ENCODE measurements at places on chromosomes 12 and 14. TPM values are rescaled to one million over a fixed set of nuclear protein-coding genes. Genes with fewer than 3 reads are reported as not detected.

GRCh38 chr14:90999299-90999698 is 61.1 kb downstream of the RPS6KA5 start:
- DNase-seq: peak; percentile 72

- no peak for DNase-seq
These were observed 352 bp downstream of the PHB2 start for GRCh38 chr12:6970096-6970527.

Gene OR10G3
- not detected for total RNA-seq

DNA sequence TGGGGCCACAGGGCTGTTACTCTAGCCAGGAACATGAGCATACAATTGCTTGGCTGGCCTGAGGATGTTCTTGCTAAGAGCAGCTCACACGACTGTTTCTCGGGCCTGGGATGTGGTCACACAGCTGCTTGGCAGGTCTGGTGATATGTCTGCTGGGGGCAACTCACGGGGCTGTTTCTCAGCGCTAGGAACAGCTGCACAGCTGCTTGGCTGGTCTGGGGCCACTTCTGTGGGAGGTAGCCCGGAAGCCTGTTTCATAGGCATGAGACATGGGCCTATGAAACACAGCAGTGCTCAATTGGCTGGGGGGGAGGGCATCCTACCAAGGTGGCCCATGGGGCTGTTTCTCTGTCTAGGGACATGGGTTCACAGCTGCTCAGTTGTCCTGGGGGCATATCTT is 73.4 kb upstream of the DDHD1 start:
- DNase-seq: no peak

- no peak for DNase-seq
These were observed 141.9 kb downstream of the CHST11 start for GRCh38 chr12:104598342-104599271.

DNA sequence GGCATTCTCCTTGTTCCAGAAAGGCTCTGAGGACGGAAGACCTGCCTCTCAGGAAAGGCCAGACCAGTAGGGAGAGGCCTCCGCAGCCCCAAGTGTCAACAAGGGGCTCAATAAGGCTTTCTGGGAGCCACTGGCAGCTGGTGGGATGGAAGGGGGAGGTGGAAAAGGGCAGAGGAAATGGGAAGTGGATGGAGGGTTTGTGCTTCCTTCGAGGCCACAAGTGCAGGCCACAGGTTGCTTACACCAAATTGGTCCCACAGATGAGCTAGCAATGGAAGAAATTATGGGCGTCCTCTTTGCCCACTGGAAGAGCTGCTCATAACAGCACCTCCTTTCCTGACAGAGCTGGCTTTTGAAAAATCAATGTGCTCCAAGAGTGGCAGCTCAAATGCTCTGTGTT is 28.2 kb downstream of the P2RX4 start:
- no peak for DNase-seq

GRCh38 chr14:65555358-65555757 is 142.8 kb downstream of the FUT8 start:
- no peak for DNase-seq

DNA sequence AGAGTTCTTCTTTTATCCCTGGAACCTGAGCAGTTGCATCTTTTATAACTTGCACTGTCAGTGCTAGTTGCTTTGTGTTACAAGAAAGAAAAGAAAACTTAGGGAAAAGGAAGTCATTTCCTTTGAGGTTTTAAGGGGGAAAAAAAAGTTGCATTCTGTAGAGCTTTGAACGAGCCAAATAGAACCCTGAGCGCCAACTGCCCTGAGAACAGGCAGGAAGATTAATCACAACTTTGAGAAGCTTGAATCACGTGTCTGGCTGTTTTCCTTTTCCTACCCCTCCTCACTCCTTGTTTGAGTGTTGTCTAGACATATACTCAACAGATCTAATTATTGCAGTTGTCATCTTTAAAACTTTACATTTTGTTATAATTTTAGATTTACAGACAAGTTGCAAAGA is 12.5 kb downstream of the PCNX1 start:
- DNase-seq: no peak

- no peak for DNase-seq
These were observed 24.8 kb downstream of the RGS6 start for GRCh38 chr14:71956920-71957563.

DNA sequence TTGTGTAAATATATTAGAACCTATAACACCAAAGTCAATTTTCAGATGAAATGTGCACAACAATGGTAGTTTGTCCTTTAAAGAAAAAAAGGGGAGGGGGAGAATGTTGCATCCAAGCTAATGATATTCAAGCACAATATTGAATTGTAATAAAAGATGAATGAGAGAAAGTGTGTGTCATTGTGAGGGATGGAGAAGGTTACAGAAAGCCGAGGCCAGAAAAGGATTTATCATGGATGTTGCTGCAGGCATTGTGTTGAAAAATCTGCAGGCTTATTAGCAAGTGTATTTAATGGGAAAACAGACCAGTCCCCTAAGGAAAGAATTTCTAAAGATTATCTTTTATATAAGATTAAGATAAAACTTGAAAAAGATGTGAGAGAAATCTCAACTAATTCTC is 186.5 kb downstream of the SPTSSA start:
- DNase-seq: no peak

GRCh38 chr12:10223208-10223607 is 10.5 kb downstream of the GABARAPL1 start:
- no peak for DNase-seq

- no peak for DNase-seq
These were observed 156.1 kb downstream of the DIO2 start for GRCh38 chr14:80055226-80055625.

Gene NEUROD4
- not detected for total RNA-seq

DNA sequence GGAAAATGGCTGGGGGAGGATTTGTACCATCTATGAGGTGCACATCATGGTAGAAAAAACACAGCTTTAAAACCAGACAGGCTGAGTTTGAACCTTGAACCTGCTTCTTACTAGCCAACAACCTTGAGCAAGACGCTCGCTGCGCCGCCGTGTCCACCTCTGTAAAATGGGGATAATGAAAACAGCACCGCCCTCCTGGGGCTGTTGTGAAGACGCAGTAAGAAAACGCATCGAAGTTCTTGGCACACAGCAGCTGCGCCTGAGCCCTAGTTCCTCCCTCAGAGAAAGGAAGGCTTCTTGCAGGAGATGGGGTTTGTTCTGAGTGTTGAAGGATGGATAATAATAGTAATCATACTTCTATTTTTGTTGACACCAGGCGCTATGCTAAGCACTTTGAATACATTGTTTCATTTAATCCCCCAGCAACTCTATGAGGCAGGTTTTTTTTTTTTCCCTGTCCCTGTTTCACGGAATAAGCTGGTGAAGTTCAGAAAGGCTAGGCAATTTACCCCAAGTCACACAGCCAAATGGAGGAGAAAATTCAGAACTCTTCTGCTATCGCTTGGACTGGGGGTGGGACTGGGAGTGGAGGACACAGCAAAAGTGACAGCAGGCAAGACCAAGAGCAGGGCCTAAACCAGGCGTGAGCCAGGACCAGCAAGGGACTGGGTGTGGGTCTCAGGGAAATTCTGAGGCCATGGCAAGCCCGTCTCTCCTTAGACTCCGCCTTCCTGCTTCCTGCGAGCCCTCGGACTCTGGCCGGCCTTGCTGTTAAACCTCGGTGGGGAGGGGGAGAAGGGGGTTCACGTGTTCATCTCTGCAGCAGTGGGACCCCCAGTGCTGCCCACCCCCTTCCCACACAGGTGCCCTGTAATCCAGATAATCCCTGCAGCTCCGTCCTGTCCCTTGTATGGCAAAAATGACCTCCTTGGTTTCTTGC is 97.5 kb downstream of the LRRC74A start:
- no peak for DNase-seq

Gene PPP1R1A
- total RNA-seq: 48.9 TPM

DNA sequence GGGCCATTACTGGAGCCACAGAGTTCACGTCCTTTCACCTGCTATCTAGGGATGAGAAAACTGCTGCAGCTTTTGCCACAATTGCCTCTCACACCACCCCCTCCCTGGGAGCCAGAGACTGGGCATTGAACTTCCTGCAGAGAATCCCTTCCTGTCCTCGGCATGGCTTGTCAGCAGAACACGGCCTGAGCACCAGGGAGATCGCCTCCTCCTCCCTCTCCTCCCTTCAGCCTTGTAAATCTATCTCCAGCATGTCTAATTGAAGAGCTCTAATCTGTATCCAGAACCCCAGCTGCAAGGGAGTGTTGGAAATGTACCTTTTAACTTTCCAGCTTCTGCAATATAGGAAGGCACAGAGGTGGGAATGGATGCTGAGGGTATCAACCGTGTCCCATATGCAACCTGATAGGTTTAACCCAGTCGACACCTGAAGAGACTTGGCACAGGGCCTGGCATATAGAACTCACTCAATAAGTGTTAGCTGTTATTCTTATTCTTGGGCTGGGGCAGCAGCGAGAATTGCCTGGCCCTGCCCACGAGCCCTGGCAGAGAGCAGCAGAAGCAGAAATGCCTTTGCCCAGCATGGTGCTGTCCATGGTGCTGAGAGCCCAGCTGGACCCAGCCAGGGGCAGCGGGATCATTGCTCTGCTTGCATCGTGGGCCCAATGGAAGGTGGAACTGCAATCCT is 26.8 kb downstream of the TMEM63C start:
- DNase-seq: no peak

Measured in sigmoid colon (tissue), 7 donors.